ENCODE measurements at places on chromosomes 7 and 10.

DNA sequence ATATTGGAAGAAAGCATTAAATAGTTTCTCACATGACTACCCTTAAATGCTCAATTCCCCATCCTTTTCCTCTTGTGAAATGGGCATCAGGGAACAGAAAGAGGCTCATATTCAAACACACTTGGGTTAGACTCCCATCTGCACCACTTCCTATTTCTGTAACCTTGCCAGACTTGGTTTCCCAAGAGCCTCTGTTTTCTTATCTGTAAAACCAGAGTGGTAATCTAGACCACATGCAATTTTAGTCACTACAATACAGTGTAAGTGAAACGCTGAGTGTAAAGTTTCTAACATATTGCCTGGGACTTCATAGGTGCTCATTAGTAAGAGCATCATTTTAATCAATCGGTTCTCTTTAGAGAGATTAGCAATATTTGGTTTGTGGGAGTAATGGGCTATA is 136.3 kb downstream of the SORCS1 start:
- DNase-seq, result no peak

- no peak for DNase-seq
Measured at GRCh38 chr10:42887734-42888503, 105.3 kb downstream of the BMS1 start.

- no peak for DNase-seq
Measured at GRCh38 chr10:77037735-77038403, 599.7 kb downstream of the KCNMA1 start.

DNA sequence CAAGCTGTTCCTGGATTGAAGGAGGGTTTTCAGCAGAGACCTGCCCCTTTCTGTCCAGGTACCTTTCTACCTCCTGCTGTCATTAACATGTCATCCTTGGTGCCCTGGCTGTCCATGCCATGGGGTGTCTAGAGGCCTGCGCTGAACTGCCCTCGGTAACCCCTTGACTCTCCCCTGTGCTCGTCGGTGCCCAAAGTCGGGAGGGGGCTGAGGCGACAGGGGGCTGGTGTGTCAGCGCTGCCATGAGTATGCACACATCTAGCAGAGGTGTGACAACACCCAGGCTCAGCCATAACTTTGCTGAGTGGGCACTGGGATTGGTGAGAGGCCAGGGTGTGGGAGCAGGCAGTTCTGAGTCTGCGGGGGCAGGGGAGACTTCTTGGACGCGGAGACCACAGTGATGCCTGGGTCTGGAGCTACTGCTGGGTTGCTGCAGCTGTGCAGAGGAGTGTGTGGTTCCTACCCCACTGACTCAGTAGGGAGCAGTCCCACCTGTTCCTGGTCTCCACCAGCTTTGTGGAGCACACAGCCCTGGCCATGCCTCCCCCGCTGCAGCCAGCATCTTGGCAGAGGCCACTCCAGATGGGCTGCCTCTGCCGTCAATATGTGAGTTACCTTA is 376.2 kb upstream of the SEMA3C start:
- no peak for DNase-seq

- DNase-seq, result no peak
Measured at GRCh38 chr10:36778651-36779050, 346.7 kb upstream of the ANKRD30A start.

- DNase-seq, result no peak
Measured at GRCh38 chr7:77895905-77896304, 97.3 kb downstream of the PHTF2 start.

- no peak for DNase-seq
Measured at GRCh38 chr10:113788604-113789083, 37.2 kb downstream of the PLEKHS1 start.

- DNase-seq, result no peak
Measured at GRCh38 chr7:129721068-129721467, 109.5 kb downstream of the NRF1 start.

DNA sequence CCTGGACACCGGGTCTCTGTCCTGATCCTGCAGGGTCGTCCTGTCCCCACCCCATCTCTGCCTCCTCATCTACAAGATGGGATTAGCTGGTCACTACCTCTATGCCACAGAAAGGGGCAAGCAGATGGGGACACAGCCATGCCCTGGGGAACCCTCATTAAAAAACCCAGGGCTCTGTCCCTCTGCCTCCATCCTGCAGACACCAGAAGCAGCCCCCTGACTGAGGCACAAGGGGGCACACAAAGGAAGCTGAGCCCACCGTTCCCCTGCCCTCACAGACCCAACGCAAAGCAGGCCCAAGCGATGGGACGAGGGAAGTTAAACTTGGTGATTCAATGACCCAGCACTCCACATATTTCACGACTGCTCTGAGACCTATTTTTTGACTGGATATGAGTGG is 142.4 kb downstream of the TCERG1L start:
- DNase-seq, result no peak

DNA sequence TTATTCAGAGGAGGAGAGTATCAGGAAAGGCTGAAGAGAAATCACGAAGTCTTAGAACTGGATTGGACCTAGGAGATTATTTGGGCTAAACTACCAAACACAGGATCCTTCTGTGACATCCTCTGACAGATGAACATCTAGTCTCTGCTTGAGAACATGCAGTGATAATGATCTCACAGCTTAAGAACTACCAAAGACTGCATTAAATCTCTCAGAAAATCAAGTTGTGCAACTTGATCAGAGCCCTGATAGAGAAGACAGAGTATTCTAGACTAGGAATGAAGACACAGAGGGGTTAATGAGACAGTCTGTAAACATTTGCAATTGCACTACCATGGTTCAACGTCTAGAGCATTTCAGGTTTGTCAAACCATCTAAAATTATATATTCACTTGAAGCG is 37.1 kb upstream of the AGBL3 start:
- no peak for DNase-seq

DNA sequence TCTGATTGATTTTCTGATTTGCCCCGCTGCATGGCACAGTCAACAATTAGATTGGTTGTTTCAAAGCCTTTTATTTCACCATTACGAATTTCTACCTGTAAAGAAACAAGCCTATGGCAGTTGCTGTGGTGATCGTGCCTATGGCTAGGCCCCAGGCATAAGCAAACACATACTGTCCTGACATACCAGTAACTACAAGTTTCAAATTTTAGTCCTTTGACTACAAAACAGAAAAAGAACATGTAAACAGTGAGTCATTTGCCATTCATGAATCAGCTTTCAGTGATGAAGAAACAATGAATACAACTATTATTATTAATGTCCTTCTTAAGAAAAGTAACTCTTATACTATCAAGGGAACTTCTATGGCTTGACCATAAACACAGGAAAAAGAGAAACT is 168.0 kb upstream of the LRRN3 start:
- no peak for DNase-seq

GRCh38 chr10:100886963-100887362 is 25.8 kb upstream of the SLF2 start:
- peak; percentile 90 for DNase-seq

GRCh38 chr7:127550247-127550646 is 35.1 kb downstream of the GCC1 start:
- DNase-seq, result no peak

DNA sequence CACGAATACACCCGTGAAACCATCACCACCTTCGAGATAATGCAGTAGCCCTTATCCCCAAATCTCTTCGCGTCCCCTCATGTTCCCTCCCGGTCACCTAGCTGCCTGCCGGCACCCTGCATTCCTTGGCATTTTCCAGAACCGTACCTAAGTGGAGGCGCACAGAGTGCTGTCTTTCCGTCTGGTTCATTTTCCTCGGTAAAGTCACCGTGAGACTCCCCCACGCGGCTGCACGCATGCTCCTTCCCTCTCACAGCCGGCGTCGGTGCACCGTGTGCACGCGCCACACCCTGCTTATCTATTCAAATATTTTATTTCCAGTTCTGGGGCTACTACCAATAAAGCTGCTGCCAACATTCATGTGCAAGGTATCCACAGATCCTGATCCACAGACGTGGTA is 65.5 kb upstream of the NKX6-2 start:
- no peak for DNase-seq

DNA sequence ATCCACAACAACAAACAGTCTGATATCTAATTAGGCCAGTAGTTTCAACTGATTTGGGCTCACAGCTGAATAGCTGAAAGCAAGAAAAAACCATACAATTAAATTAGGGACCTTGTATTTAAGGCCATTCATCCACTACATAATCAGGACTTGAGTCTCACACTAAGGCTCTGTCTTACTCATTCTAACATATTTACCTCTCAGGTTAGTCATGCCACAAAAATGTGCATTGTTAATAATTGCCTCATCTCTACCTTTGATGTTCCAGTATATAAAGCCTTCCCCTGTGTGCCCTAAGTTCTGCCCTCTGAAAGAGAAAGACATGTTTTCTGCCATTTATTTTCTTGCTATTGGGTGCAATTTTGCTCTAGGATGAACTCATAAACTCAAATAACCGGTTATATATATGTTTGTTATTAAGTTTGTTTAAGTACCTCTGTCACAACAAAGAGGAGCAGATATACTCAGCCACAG is 5.3 kb upstream of the C1GALT1 start:
- DNase-seq, result no peak

DNA sequence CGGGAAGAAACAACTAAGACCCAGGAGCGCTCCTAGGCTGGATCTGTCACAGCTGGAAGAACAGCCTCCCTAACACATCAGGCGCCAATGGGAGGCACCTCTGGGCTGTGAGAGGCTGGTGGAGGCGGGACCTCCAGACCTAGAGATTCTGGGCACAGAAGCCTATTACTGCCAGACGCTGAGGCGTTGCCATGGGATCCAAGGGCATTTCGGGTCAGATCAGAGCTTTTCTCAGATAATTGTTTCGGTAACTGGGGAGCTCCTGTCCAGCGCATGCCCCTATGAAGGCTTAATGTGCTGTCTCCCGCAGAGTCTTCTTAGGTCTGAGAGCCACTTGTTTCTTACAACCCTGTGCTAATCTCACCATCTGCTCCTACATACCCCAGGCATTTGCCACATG is 339.2 kb downstream of the ZNF716 start:
- DNase-seq, result no peak

DNA sequence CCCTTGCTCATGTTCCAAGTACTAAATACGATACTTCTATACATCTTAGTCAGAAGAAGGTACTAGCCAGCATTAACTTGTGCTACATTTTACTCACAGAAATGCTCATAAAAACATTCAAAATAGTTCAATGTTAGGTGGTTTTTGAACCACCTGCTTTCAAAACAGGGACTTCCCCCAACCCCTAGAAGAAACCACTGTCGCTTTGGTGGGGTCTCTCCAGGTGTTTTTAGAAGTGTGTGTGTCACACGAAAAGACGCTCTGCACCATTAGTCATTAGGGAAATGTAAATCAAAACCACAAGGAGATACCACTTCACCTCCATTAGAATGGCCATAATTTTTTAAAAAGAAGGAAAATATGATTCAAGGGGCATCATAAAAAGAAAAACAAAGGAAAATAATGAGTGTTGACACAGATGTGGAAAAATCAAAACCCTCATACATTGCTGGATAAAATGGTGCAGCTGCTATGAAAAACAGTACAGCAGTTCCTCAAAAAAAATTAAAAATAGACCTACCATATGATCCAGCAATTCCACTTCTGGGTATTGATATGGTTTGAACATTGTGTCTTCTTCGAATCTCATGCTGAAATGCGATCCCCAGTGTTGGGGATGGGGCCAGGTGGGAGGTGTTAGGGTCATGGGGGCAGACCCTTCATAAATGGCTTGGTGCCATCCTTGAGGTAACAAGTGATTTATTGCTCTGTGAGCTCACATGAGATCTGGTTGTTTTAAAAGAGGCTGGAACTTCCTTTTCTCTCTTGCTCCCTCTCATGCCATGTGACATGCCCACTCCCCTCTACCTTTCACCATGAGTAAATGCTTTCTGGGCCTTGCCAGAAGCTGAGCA is 74.2 kb downstream of the MALSU1 start:
- DNase-seq, result no peak

DNA sequence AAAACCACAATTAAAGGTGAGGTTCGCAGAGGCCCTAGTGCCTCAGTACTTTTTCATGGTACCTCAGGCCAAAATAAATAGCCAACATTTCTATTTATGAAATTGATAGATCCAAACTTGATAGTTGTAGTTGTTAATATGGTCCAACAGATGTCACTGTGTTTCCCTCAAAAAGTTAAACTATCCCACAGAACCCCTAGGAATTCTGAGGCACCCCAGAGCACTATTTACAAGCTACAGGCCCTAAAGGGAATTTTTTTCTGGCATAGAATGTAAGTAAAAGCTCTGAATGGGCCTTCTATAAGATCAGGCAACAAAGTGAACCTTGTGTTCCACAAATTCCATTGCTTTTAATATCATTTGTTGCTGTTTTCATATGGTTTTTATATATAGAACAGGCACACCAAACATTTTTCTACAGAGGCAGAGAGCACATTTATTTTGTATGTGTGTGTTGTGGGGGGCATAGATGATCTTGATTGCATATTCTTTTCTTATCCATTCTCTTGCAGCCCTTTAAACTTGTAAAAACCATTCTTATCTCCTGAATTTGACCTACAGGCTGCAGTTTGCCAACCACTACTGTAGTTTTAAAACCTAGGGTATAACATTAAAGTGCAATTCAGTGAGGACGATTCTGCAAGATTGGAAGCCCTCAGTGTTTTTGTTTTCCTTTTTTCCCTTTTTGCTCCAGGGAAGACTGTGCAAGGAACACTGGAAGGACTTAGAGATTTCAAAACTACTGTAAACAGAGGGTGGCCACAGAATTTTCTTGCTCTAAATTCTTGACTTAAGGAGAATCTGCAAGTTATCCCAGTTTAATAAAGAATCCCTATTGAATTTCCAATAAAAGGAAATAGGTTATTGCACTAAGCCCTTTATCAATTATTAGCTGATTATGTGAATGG is 3.5 kb upstream of the ARL4A start:
- no peak for DNase-seq

- no peak for DNase-seq
Measured at GRCh38 chr10:43120116-43120928, 17.9 kb upstream of the CSGALNACT2 start.

GRCh38 chr7:122595885-122596284 is 103.0 kb downstream of the RNF133 start:
- no peak for DNase-seq

DNA sequence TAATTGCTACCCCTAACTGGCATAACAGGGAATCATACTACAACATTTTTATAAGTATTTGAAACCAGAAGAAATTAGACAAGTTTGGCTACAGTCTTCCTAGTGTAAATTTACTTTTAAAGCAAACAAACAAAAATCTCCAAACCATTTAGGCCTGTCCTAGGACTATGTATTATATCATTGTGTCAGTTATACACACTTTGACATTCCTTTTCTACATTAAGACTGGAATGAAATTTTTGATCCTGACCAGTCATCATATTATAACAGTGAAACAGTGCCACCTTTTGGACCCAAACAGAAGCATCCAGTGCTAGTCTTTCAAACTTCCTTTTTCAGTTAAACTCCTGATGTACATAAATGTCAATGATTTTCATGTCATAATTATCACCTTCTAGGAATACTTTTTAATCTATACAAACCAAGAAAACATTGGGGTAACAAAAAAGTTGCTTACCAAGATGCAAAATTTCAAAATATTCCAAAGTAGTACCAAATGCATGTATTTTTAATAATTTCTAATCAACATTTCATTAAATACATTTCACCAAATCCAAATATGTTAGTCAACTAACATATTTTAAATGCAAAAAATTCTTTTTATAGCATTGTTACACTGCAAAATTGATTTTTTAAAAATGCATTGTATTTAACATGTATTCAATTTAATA is 75.7 kb downstream of the IMMP2L start:
- DNase-seq, result no peak

GRCh38 chr7:117771756-117772155 is 101.5 kb downstream of the CTTNBP2 start:
- no peak for DNase-seq

GRCh38 chr7:90749774-90750173 is 153.7 kb downstream of the CDK14 start:
- no peak for DNase-seq

GRCh38 chr7:152661479-152661878 is 14.5 kb downstream of the XRCC2 start:
- DNase-seq, result no peak

GRCh38 chr10:73807471-73807870 is 3.9 kb downstream of the NDST2 start:
- peak; percentile 11 for DNase-seq
